ENCODE measurements at places on chromosomes 13 and 19.

GRCh38 chr13:111854403-111854802, 212.5 kb upstream of the SOX1 start:
- DNase-seq: no peak

DNA sequence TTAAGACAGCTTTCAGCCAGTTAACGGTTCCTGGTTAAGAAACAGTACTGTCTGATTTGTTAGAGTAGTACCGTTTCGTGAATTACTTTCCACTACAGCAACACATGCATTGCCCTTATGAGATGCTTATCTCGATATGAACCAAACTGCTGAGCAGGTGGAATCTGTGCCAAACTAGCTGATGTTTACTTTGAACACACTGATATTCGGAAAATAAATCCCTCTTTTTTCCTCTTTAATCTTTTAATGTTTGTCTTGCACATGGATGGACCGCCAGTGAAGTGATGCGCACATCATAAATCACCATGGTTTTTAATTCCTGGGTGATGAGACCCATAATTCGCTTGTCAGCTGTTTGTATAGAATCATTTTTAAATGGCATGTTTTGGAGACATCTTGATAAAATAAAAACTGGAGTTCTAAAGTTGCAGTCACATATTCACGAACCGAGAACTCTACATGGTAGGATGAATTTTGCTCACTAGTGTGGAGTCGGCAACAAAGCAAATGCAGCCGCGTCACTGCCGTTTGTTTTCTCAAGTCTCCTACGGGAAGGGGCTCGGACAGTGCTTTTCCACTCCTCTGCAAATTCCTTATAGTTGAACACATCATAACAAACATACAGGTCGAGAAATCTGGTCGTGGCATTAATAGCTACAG, 1.1 kb downstream of the GJA3 start:
- no peak for DNase-seq

DNA sequence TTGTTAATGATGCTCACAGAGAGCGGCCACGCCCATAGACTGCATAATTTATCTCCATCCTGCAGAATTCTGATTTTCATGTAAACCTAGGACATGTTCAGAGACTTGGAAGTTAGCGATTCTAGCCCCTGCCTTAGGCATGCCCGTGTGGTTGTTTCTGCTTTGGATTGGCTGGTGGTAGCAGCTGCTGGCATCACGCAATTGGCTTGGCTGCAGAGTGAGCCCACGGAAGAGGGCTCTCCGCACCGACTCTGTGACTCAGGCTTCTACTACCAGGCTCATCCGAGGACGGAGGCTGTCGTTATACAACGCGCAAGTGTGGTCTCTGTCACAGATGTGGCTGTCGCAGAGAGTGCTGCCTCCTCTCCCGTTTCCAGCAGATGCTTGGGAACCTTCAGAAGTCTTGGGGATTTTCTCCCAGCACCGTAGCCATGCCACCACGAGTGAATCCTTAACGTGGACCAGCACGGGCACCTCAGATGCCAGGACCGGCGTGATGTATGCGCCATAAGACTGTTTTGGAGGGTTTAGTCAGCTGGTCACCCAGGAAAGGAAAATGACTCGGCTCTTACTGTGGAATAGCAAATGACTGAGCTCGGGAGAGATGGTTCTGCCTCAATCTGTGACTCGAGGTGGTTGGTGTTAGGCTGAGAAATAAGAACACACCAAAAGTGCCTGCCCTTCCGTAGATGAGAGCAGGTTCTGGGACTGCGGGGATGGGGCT, 61.0 kb upstream of the F7 start:
- DNase-seq: no peak

GRCh38 chr19:3664879-3665642, 35.2 kb downstream of the PIP5K1C start:
- DNase-seq: no peak

GRCh38 chr19:4086411-4086867, 19.7 kb upstream of the ZBTB7A start:
- no peak for DNase-seq

GRCh38 chr19:19652482-19653295, 9.2 kb upstream of the GMIP start:
- DNase-seq: no peak

DNA sequence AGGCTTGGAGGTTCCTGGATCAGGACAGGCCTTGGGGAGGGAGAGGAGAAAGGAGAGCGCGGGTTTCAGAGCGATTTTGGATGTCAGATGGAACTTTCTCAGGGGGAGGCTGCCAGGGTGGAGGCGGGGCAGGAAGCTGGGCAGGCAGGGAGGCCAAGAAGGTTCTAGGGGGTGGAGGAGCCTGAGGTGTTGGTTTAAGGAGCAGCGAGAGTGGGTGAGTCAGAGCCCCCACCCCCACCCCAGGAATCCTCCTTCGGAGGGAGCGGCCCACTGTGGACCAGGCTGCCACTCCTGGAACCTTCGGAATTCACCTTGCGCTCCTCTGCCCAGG, 15.9 kb upstream of the NOP53 start:
- DNase-seq: peak; percentile 47

DNA sequence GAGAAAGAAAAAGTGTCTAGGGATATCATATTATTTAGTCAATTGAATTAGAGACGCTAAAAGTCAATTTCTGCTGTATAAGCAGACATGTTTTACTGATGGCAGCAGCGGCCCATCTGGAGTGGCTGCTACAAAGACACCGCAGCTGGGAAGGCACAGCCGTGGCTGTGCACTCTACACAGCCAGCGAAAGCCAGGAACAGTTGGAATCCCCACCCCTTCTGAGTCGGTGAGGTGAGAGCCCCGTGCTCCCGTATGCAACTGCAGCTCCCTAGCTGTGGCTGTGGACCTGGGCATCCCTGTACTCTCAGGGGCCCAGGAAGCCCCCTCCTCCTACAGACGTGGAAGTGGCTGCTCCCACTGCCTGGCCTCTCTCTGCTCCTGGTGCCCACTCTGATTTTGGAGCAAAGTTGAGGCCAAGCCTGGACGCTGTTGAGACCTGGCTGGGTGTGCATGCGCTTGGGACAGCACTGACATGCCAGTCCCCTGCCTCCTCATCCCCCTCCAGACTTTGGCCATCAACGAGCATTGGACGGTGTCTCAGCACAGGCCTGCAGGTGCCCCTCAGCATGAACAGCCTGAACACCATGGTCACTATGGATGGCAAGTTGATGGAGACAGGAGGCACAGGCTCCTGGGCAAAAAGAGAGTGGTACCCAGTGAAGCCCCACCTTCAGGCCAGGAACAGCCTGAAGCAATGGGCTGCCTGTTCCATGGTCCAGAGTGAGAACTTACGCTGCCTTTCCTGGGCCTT, 944.0 kb upstream of the MIR17HG start:
- no peak for DNase-seq

- no peak for DNase-seq
Observed at GRCh38 chr13:36428086-36428485, 4.2 kb upstream of the CCNA1 start.

- DNase-seq: no peak
Observed at GRCh38 chr13:66343224-66343828, 886.8 kb downstream of the PCDH9 start.

DNA sequence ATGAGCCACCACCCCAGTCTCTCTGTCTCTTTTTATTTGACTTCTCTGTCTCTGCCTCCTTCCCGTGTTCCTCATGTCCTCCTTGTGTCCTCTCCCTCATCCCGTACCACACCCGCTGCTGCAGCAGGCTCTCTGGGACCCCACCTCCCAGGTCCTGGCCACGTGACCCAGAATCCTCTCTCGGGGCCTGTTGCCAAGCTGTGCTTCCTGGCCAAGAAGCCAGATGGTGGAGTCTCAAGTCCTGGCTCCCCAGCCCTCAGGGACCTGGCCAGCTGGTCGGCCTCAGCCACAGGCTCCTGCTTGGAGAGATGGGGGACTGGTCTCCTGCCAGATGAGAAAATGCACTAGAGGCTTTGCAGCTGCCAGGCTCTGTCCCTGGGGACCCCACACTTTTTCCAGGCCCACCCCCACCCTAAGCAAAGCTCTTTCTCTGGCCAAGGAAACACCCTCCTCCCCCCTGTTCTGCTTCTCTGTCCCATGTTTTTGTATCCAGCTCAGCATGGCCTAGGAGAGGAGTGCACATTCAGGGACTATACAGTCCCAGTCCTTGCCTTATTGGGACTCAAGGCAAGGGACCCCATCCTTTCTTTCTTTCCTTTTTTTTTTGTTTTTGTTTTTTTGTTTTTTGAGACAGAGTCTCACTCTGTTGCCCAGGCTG, 34.3 kb upstream of the SHKBP1 start:
- no peak for DNase-seq

- no peak for DNase-seq
Observed at GRCh38 chr13:104750377-104750776, 1684.2 kb upstream of the SLC10A2 start.

DNA sequence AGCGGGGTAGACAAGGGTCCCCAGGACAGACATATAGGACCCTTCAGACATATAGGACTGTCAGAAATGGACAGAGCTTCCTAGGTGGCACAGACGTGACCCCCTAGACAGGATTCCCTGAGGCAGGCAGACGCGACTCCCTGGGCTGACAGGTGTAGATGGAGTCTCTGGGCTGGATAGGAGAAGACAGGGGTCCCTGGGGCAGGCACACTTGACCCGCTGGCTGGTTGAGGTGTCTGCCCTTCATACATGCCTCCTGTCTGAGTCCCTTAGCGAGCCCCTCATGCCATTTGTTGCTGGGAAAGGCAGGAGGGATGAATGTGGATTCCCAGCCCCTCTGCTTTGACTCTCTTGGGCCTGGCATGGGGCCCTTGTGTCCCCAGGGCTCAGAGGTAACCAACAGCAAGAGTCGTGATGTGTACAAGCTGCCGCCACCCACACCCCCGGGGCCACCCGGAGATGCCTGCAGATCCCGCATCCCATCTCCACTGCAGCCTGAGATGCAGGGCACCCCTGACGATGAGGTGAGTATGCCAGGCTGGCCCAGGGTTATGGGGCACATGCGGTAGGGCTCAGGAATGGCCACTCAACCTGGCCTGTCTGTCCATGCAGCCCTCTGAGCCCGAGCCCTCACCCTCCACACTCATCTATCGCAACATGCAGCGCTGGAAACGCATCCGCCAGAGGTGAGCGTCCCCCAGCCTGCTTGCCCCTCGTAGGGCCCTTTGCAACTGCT, 3.0 kb downstream of the HSPB6 start:
- no peak for DNase-seq

- DNase-seq: no peak
Observed at GRCh38 chr19:11138601-11139300, 16.8 kb downstream of the SPC24 start.

GRCh38 chr13:112978561-112979405, 9.8 kb downstream of the MCF2L start:
- no peak for DNase-seq

GRCh38 chr19:16619457-16619856, 8.5 kb downstream of the MED26 start:
- DNase-seq: no peak

- DNase-seq: no peak
Observed at GRCh38 chr13:97384371-97384770, 49.6 kb upstream of the RAP2A start.

- DNase-seq: no peak
Observed at GRCh38 chr13:39273953-39274738, 235.9 kb downstream of the NHLRC3 start.

- no peak for DNase-seq
Observed at GRCh38 chr19:7676854-7677253, at the start of gene MCEMP1. Gene MCEMP1 (plus strand): TSS chr19:7677090. CDS start chr19:7677121, 31 bp downstream.

DNA sequence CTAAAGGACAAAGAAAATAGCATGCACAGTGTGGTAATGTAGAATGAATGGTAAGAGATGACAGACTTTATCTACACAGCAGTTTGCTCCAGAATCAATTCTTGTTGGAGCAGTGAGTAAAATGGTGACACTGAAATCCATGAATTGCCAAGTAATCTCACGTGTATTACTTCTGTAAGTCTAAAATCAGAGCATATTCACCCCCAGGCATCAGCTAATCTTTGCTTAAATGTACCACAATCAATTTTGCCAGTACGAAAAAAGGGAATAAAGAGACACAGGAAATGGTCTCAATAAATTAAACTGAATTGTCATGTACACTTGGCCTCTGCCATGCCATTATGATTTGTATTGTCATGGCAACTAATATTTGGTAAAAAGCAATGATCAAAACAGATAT, 294.2 kb downstream of the PCDH17 start:
- no peak for DNase-seq

- DNase-seq: no peak
Observed at GRCh38 chr13:77329911-77330584, 3.2 kb upstream of the MYCBP2 start.

- DNase-seq: no peak
Observed at GRCh38 chr13:80037505-80037888, 303.4 kb downstream of the SPRY2 start.

- DNase-seq: no peak
Observed at GRCh38 chr13:21528616-21529015, 69.5 kb upstream of the ZDHHC20 start.

DNA sequence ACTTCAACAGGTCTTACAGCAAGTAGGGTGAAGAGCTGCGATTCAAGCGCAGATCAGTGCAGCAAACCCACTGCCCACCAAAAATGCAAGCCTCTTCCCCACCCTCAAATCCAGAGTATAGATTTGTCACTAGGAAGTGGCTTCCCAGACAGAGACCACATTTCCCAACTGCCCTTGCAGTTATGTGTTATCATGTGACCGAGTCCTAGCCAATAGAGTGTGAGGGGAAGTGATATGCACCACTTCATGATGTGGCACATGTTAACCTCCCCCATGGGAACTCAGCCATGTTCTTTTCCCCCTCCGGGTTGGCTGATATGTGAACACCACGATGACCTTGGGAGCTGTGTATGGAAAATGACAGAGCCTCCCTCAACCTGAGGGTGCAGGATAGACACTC, 50.8 kb downstream of the MBD3L2B start:
- no peak for DNase-seq

GRCh38 chr13:79548902-79549301, 67.9 kb downstream of the NDFIP2 start:
- DNase-seq: no peak

GRCh38 chr13:61144834-61145593, 270.6 kb downstream of the PCDH20 start:
- DNase-seq: no peak

- no peak for DNase-seq
Observed at GRCh38 chr19:37979547-37980082, 72.6 kb downstream of the SIPA1L3 start.

- DNase-seq: no peak
Observed at GRCh38 chr13:105773241-105773640, 762.2 kb downstream of the EFNB2 start.

GRCh38 chr13:18947376-18947977, 234.1 kb downstream of the TUBA3C start:
- DNase-seq: no peak

GRCh38 chr19:33220735-33221134, 4.9 kb downstream of the SLC7A10 start:
- no peak for DNase-seq

DNA sequence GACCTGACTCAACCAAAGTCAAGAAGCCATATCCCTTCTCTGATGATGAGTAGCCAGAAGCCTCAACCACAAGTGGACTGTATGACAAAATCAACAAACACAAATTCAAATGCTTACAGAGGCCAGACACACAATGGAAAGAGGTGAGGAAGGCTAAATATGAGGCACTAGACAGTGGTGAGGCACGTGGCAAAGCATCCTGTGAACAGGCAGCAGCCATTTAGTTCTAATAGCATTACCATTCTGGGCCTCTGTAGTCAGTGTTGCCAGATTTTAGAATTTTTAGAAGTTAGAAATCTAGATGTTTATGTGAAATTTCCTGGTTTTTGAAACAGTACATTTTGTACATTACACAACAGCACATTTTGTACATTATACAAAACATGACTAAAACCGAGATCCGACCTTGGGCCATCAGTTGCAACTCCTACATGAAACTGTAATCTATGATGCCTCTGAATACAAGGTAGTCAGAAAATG, 403.3 kb downstream of the COG6 start:
- peak; percentile 26 for DNase-seq
